Stimulated activated CD4-positive, alpha-beta T cell treated with anti-CD3 and anti-CD28 coated beads, Interleukin-2, amount 100 ng/mL, for 24 hours (primary cell): ENCODE measurements at places on chromosomes 3 and 15.

GRCh38 chr3:41653571-41654239 is 308.2 kb downstream of the ULK4 start:
- DNase-seq, result no peak

- DNase-seq, result no peak
Measured at GRCh38 chr3:13673207-13673606, 124.3 kb downstream of the FBLN2 start.

DNA sequence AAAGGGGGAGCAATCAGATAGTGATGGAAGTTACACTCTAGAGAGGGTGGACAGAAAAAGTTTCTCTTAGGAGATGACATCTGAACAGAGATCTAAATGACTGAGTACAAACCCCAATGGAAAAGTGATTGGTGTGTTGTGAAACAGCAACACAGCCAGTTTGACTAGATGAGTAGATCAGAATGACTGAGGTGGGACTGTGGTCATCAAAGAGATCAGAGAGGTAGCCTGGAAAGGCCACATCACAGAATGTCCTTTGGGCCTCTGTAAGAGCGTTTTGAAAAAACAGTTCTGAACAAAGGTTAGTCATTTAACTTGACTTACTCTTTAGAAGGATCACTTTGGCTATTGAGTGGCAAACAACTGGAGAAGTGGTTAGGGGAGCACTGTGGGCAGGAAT is 10.6 kb downstream of the LRRC58 start:
- DNase-seq, result no peak

GRCh38 chr15:39154227-39154638 is 426.6 kb upstream of the THBS1 start:
- DNase-seq, result no peak

DNA sequence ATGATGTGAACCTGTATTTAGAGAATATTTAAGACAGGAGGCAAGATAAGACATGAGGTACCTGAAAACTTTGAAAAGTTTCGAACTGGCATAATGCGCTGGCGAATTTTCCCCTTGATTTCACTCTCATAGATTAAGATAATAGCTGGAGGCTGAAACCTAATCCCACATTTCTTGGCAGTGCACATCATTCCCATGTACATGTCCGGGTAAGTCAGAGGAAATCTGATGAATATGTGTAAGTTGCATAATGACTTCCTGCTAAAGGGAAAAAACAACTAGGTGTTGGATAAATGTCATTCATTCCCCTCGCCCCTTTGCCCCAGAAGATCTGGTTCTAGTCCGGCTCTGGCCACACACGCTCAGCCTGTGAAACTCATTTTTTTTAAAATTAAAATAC is 3.6 kb downstream of the CEP19 start:
- no peak for DNase-seq

DNA sequence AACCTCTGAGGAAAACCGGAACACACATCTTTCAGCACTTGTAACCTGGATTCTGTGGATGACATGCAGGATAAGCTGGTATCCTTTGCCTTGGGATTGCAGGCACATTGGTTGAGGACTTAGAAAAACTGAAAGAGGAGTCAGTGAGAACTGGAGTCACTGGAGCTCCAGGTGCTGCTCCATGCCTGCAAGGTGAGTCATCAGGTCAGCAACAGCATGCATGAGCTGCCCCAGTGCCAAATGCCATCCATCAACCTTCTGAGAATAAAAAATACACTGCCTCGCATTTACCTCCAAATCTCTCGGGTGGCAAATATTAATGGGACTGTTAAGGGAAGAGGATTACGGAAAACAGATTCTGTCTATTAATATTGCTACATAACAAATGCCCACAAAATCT is 729.1 kb downstream of the NTRK3 start:
- DNase-seq, result no peak

- DNase-seq, result no peak
Measured at GRCh38 chr3:160676547-160677303, at the start of gene ARL14. ARL14 (plus strand) TSS chr3:160677160; CDS start chr3:160677347, 187 bp downstream.

DNA sequence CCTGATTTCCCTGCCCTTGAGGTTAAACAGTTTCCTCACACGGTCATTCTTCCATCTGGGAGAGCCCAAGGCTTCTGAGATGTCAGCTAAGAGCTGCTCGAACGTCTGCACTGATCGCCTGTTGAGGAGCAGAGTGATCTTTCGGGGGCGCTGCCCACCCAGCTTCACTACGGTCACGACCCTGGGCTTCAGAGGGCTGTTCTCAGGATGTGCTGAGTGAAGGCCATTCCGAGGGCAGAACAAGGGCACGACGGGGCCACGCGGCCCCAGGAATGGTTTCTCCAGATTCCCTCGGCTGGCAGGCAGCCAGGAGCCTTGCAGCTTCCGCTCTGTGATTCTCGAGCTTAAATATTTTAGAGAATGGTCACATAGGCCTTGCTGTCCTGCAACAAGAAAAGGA is 25.7 kb downstream of the DCLK3 start:
- no peak for DNase-seq

DNA sequence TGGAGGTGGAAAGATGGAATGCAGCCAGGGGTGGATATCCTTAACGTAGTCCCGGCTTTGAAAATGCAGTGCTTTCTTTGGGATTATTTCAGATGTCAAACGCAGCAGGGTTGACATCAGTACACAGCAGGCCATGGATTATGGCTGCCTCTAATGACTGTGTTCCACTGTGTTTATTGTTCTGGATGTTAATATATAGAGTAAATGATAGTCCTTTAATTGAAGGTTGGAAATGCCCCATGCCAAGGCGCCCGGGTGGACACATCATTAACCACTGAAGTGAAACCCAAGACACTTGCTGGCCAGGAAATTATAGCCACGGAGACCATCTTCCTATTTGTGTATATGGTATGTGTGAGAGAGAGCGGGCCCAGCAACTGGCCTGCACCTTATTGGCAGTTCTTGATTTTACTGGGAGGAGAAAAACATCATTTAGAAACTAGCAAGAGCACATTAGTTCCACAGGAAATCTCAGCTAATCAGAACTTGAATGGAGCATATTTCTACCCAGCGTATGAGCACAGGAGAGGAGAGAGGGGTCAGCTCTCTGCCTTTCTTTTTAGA is 254.9 kb upstream of the RASGRP1 start:
- DNase-seq, result no peak

GRCh38 chr3:158918008-158918407 is 116.2 kb downstream of the MFSD1 start:
- DNase-seq, result no peak

GRCh38 chr3:72413228-72413627 is 435.0 kb downstream of the SHQ1 start:
- no peak for DNase-seq

GRCh38 chr15:65409036-65409631 is 13.6 kb downstream of the IGDCC4 start:
- DNase-seq, result no peak

DNA sequence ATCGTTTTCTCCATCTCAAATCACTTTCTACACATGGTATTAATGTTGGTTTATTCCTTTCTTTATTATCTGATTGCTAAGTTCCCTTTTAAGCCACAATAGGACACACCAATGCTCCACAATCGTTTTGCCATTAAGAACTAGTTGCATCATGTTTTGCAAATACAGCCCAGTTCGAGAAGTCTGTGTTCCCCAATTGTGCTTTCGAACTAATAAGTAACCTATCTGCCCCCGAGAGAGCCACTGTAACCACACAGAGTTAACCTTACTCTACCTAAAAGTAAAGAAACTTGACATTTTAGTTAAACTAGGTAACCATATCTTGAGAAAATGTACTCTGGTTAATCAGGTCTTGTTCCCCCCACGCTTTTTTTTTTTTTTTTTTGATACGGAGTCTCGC is 39.1 kb downstream of the MAGI1 start:
- DNase-seq, result no peak

DNA sequence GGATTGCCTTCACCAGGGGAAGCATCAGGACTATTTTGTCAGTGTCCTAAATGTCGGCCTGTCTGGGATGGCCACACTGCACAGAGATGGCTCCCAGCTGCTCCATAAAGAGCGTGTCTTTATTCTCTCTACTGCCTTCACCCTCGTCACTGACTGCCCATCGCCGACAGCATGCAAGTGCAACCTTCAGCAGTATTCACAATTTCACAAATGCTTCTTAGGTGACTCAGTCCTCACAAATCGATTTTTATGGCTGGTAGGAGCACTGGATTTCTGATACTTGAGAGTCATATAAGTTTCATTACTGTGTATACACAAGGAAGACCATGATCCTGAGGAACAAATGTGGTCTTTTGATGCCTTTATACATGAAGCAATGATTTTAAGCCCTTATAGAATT is 1.1 kb upstream of the SSUH2 start:
- no peak for DNase-seq

GRCh38 chr3:74089814-74090213 is 465.1 kb upstream of the PDZRN3 start:
- DNase-seq, result no peak
